ENCODE measurements at places on chromosomes 4 and X.

DNA sequence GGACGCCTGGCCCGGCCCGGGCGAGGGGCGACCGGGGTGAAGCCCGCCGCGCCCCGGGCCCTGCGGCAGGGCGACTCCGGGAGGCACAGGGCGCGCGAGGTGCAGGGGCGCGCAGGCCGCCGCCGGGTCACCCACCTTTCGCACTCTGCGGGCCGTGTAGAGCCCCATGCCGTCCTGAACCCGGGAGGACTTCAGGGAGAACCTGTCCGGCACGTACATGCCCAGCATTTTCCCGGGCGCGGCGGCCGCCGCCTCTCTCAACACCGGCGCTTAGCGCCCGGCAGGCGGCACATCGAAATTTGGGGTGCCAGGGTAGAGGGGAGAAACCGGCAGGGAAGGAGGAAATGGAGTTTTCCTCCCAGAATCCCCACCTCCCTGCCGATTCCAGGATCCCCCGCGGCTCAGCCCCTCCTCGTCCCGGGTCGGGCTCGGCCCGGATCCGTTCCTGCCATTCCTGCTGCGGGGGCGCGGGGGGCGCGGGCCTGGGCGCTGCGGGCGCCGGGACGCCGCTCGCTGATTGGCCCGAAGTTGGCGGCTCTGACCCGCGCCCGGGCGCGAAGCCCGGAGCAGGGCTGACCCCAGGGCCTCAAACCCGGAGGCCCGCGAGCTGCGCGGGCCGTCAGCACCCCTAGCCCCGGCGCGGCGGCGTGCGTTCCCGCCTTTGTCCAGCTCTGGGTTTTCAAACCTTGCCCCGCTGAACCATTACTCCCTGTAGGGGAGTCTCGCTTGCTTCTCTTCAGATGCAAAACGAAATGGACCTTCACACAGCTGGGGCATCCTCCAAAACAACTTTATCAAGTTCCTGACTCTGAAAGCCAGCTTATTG lies at the start of gene PRDM5:
Gene PRDM5, minus strand, starts transcription at position 346 of the 826 bp plus-strand sequence. Its CDS starts 118 bp downstream, at position 228.
- DNase-seq: no peak

DNA sequence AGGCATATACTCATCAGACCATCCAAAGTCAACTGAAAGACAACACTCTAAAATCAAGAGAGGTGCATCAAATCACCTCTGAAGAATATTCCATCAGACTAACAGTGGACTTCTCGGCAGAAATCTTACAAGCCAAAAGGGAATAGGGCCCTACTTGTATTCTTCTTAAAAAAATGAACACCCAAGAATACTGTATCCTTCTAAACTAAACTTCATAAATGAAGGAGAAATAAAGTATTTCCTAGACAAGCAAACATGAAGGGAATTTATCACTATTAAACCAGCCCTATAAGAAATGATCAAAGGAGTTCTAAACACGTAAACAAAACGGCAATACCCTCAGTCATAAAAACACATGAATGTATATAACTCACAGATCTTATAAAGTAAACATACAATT lies 141.2 kb downstream of the CXXC4 start:
- no peak for DNase-seq

DNA sequence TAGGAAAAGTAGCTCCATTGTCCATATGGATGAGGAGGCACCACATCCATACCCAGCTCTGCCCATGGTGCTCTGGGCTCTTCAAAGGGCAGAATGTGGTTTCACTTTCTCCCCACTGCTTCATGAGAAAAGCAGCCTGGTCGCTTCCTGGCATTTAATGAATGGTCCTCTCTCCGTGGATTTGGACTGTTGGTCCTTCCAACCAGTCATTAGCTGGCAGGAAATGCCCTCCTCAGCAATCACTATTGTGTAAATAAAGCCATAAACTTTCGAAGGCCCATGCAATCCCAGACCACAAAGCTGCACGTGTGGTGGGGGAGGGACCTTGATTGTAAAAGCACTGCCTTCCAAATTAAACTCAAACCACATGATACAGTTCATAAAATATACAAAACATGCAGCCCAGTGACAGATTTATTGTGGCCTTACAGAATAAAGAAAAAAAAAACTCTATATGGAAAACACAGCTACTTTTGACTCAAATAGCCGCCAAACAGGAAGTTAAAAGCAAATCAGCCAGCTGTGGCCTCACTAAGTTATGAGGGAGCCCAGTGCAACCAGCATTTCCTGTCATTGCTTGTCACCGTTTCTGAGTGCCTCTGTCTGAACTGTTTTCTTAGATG lies 8.1 kb downstream of the MBNL3 start:
- no peak for DNase-seq

DNA sequence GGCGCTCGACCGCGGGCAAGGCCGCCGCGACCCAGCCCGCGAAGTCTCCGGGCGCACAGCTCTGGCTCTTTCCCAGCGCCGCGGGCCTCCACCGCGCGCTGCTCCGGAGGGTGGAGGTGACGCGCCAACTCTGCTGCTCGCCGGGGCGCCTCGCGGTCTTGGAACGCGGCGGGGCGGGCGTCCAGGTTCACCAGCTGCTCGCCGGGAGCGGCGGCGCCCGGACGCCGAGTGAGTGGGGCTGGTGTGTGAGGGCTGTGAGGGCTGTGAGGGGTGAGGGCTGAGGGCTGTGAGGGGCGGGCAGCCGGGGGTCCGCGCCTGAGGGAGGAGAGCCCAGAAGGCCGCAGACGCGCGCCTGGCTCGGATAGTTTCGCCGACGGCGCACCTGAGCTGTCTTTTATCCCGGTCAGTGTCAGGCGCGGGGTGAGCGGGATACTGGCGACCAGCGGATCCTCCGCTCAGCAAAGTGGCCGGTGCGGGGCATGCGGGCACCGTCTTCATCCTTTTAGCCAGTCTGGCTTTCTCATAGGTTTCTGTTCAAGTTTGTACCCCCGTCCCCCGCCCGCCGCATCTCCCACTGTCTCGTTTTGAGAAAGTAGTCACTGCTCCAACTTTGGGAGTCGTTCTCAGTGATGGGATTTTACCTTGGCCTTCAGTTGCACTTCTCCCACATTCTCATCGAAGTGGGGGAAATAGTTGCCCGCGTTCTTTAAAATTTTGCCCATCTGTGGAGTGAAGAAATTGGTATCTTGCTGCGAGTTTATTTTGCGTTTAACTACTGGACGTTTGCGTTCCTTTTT lies 586 bp downstream of the HERC5 start:
- no peak for DNase-seq

DNA sequence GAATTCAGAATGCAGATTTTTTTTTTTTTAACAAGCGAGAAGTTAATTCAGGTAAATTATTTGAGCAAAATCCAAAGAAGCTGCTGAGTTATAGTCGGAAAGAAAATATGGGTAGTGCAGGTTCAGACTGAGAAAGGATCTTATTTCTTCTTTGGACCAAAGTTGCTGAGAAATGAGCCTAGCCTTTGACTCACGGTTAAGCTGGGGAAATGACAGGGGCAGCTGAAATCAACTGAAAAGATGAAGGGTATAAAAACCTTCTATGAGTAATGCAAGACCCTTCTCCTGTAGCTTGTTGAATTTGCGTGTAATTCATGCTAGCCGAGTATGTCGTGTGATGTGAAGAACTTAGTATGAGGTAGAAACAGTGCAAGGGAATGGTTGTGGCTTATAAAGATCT lies 63.0 kb downstream of the KIAA0232 start:
- no peak for DNase-seq

DNA sequence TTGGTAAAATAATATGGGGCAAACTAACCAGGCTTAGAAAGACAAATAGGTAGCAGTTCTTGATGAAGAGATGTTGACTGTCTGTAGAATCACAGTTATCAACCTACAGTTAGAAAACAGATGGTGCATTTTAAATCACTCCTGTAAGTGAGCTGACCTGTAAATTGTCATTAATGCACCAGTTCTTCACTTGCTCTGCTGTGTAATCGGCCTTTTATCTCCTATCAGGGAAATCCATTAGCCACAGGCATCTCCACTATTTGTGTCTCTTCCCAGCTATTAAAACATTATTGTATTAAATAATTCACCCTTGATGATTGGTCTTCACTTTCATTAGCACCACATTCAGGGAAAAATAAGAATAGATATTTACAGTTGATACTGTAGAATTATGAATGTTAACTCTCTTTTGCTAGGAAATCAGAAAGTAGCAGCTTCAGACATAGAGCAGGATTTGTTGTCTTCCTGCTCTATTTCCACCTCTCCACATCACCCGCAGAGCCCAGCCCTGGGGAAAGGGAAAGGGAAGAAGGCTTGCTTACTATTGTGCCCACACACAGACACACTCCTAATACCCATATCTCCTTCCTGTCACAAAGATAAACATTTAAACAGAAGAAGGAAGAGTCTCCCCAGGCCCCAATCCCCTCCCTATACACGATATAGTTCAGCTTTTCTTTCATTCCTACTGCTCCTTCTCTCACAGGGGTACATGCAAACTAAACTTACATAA lies 97.1 kb downstream of the REELD1 start:
- no peak for DNase-seq

DNA sequence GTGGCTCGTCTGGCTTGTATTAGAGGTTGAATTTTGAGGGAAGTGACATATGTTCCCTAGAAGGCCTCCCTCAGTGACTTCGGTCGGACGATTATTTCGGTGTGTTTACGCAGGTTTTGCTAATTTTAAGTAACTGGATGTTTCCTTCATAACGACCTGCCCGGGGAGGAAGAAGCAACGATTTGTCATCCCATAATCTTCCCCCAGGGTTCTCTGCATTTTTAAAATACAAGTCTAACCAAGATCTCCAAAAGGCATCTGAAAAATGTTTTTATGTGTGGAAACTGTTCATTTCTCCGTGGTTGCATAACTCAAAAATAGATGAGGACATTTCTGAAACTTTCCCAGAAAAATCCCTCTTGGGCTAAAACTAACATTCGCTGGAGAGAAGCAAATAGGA lies 195.4 kb downstream of the SHOX start:
- no peak for DNase-seq

DNA sequence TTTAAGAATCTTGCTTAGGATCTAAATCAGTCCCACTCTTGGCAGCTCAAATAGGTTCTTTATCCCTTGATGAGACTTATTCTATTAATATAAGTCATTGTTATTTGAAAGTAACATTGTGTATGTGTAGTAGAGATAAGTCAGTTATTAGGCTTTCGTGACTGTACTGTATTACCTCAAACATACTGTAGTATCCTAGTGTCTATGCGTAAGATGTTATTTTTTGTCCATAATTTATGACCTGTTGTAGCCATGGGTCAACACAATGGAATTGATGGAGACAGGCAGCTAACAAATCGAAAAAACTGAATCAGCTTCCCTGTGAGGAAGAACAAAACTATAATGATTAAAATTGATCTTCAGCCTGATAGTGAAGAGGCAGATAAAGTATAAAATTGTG lies 41.8 kb downstream of the CLCN3 start:
- no peak for DNase-seq

DNA sequence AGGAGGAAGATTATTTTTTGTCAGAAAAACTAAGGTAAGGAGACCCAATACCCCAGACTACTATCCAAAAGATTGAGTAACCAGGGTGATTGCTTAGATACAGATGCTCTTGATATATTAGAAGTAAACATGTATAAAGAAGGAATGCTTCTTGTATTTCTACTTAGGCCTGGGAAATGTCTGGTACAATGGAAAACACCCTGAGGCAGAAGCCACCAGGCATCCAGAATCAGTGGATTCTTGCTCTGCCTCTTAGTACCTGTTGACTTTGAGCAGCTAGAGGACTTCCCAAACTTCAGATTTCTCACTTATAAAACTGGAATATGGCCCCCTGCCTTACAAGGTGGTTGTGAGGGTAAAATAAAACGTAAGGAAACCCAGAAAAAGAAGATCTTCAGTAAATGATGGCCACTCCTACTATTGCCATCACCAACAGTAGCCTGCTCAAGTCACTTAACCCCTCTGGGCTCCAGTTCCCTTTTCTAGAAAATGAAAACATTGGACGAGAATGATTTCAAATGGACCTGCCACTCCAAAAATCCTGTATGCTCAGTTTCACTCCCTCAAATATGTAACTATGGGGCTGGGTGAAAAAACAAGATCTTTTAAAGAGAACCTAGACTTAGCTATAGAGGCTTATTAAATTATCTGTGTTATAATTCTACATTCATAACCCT lies 56.6 kb downstream of the AMELX start:
- DNase-seq: no peak

GRCh38 chr4:139528377-139529005 lies 27.5 kb downstream of the SETD7 start:
- peak; percentile 76 for DNase-seq

- no peak for DNase-seq
Observed at GRCh38 chr4:163895378-163896005, 401.0 kb downstream of the TMA16 start.

DNA sequence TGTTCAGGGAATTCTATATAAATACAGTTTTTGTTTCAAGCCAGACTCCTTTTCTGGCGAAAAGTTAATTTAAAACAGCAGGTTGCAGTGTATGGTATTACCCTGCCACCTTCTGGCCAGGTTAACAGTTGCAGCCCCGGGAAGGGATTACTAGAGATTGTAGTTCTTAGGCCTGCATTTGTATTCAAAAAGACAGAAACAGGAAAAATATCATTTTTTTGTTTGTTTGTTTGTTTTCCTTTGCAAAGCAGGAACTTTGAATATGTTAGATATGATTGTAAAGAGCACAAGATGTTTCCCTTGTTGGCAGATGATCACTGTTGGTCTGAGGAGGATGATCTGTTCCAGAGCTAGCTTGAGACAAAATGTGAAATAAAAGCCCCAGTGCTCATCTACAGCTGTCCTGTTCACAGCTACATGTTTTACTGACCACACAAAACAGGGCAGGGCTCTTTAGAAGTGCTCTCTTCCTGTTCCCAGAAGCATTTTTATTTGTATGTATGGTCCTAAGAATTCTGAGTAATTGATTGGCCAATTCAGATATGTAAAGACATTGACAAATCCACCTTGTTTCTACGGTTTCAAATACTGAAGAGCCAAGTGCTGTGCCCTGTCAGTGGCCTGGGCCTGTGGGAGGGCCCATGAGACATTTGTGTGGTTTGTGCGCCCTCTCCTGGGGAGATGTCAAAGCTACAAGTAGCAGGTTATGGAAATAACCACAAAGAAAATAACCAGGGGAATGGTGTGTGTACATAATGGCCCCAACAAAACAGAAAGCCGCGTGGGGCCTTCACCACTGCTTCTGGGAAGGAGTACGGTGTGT lies 57.9 kb downstream of the CLDN22 start:
- peak; percentile 61 for DNase-seq

GRCh38 chr4:187094144-187094543 lies 370.5 kb upstream of the FAT1 start:
- DNase-seq: no peak

DNA sequence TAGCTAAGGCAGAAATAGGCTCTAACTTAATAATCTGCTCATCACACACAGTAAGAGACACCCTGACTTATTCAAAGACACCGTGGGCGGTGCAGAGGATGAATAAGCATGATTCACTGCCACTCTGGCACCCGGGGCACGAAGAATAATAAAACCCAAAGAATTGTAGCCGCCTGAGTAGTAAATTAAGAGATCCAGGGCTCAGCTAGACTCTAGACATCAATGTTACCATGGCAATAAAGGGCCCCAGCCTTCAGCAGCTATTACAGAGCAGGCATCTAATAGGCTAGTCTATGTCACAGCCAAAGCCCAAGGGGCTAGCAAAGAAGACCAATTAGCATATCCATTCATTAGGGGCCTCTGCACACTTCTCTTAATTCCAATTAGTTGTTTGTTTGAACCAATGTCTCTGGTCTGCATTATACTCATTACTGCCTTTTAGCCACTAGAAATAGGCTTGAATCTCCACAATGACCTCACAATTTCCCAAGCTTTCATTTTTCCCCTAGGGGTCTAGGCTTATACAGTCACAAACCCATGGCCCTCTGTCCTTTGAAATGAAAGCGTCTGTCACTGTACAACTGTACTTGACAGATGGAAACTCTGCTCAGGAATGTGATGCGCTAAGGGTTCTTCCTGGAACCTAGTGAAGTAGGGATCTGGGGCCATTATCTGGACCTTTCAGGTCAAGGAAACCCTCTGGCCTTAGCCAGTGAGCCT lies 3.0 kb upstream of the ATP1B4 start:
- DNase-seq: no peak
